ENCODE measurements at places on chromosomes 3 and 15.

- DNase-seq: no peak
These were observed 103.5 kb downstream of the CBLB start for GRCh38 chr3:105765308-105765639.

DNA sequence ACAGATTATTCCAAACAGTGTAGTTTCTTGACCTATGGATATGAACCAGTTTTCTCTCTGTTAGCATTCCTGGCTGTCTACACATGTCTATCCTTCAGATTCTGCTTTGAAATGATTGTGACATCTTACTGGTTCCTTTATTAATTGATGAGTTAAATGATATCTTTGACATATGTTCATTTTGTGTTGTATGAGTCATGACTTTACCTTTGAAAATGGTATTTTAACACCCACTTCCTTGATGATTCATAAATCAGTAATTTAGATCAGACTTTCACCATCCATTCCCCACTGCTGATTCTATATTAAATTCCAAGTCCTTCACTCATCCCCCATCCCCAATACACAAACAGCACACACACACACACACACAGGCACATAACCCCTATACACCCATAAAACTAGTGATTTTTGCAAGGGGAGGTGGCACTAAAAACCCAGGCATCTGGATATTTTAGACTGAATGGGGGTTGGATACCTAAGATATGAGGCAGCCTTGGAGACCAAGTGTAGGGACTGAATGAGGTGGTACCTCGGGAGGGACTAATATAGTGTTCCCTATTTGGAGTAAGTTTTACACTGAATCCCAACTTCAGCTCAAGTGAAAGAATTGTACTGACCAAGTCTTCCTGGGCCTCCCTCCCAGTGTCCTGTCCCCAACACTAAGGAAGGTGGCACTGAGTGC lies 9.7 kb downstream of the CCK start:
- DNase-seq: no peak

DNA sequence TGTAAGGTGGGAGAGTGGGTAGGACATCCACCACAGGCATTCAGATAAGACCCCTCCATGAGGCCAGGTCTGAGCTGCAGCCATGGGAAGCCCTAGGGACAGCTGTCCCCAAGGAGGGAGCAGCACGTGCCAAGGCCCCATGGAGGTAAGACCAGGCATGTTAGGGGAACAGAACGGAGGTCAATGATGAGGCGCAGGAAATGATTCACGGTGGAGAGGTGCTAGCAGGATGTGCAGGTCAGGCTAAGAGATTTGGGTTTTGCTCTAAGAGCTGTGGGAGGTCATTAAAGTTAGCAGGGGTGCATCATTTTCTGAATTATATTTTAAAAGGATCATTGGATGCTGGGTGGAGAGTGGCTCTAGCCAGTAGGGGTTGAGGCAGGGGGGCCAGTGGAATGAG lies 66.4 kb upstream of the SNRPA1 start:
- DNase-seq: no peak

GRCh38 chr3:51581524-51581923 lies 43.0 kb downstream of the RAD54L2 start:
- no peak for DNase-seq

DNA sequence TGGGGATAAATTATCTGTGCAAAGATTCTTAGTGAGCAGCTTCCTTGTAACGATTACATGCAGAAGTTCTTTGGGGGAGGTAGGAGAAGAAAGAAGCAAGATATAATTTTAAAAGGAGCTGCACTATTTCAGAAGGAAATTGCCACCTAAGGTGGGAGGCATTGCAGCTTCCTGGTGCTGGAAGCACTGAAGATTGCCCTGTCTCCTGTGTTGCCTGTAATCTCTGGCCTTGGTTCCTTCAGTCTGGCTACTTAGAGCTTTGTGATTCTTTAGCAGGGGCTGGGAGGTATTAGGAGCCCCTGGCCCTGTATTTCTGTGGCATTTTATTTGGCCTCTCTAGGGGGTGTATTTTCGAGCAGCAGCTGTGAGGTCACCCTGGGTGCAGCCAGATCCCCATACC lies 35.5 kb downstream of the CACNA2D3 start:
- DNase-seq: no peak

- no peak for DNase-seq
These were observed 17.5 kb downstream of the STAC start for GRCh38 chr3:36397841-36398240.

DNA sequence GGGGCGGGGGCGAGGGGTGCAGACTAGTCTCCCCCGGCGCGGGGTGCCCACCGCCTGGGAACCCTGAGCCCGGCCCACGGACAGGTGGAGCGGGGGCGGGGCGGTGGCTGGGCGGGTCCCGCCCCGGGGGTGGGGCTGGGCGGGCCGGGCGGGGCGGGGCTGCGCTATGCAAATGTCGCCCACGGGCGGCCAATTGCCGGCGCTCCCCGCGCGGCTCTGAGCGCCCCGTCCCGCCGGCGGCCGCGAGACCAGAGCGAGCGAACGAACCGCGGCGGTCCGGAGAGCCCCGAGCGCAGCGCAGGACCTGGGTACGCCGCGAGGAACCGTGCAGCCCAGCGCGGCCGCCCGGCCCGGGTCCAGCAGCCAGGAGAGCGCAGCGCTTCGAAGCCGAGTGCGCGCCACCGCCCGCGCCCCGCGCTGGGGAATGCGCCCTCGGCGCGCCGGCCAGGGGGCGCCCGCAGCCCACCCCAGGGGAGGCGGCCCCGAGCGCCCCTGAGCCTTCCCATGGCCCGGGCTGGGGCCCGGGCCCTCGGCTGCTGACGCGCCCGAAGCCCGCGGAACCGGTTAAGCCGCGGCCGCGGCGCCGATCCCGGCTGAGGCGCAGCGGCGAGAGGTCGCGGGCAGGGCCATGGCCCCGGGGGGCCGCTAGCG lies at the start of gene SEMA3F:
SEMA3F (plus strand) TSS at position 485 of the 651 bp plus-strand sequence. CDS start 4,299 bp downstream, outside the sequence.
- no peak for DNase-seq

DNA sequence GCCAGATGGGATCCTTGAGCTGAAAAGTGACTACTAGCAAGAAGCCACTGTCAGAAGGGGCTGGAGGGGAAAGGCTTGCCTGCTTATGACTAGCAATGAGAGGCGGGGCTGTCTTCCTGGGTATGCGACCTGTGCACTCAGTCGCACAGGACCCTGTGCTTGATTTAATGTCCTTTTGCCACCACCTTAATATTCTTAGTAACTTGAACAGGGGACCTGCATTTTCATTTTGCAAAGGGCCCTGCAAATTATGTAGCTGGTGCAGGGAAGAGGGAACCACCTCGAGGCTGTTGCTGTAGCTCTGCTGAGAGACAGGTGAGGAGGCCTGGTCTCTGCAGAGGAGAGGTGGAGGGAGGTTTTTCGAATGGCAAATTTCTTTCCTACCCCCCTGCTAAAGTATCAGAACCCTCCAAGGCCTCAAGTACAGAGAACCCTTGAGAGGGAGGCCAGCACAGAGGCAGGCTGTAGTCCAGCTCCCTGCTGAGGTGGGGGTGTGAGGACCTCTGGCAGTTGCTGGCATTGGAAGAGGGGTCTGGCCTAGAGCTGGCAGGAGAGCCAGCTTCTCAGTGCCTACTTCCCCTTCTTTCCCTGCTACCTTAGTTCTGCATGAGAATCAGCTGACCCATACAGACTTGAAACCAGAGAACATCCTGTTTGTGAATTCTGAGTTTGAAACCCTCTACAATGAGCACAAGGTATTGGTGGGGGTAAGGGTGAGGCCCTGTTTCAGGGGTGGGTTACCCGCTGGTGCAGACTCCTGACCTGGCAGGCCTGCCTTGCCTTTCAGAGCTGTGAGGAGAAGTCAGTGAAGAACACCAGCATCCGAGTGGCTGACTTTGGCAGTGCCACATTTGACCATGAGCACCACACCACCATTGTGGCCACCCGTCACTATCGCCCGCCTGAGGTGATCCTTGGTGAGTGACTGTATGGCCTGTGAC lies 11.4 kb downstream of the CLK3 start:
- no peak for DNase-seq

- DNase-seq: no peak
These were observed 1.4 kb upstream of the TMC3 start for GRCh38 chr15:81375461-81375860.

- DNase-seq: no peak
These were observed 504.4 kb downstream of the ROBO1 start for GRCh38 chr3:79263423-79263822.

GRCh38 chr3:150786791-150787190 lies 23.8 kb upstream of the SIAH2 start:
- DNase-seq: no peak

DNA sequence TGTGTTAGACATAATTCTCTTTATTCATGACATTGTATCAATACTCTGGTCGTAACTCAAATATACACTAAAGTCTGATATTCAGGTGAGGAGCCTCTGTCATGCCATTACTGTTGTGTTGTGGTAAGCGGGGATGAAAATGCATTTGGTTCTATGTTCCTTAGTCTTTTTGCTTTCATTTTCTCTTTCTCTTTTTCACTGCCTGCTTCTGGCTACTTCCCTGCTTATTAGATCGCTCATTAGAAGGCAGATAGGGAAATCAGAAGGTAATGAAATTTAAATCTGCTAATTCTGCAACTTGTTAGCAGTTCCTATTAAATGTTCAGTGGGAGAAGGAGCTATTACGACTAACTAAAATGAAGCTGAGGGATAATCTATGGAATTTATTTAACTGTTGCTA lies 345.0 kb downstream of the GRM7 start:
- no peak for DNase-seq

- DNase-seq: no peak
These were observed 135.7 kb upstream of the RAD18 start for GRCh38 chr3:9098716-9099675.

DNA sequence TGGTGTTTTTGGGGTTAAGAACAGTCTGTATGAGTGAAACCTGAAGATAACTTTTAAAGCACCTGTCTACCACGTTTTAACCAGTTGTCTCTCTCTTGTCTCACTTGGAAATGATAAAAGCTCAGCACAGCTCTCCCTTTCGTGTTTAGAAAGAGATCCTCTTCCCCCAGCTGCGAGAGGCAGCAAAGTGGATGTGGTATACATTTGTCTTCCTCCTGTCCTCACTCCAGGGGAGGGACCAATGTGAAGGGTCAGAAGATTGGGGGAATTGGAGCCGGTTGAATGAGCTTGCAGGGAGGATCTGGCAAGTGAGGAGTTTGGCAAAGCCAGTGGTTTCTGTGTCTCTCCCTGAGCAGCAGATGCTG lies 14.6 kb downstream of the SMAD6 start:
- no peak for DNase-seq

GRCh38 chr3:24355806-24356205 lies 138.8 kb downstream of the THRB start:
- DNase-seq: no peak

DNA sequence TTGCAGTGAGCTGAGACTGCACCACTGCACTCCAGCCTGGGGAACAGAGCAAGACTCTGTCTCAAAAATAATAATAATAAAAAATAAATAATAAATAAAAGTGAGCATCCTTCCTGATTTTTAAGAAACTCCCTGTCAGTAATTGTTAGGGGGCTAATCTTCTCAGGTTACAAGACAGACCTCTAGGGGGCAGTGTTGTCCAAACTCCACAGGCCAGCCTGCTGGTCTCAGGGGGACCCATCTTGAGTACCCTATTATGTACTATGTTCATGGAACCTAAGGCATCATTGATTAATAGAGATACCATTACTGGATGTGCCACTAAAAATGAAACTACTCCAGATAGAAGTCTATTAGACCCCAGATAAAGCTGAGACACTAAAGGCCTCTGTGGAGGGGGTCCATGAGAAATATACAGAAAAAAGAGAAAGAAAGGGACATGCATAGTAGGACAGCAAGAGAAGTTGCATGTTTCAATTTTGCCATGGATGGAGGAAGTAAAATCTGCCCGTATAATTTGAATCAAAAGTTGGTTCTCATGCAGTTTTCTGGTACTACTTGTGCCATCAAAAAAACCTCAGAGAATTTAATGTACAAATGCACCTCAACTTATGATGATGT lies 85.5 kb upstream of the CDV3 start:
- no peak for DNase-seq

- DNase-seq: peak; percentile 65
These were observed 483 bp downstream of the MEX3B start for GRCh38 chr15:82045179-82045891.

DNA sequence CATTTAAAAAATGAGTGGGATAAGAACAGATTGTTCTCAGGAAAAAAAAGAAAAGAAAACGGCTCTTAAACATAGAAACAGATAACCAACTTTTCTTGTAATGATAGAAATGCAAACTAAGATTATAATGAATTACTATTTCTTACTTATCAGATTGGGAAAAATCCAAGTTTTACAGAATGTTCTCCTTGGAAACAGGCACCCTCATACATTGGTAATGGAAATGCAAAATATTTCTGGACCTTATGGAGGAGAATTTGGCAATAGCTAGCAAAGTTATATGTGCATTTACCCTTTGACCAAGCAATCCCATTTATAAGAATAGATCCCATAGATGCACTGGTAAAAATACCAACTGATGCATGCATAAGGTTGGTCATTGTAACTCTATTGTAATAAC lies 3.7 kb upstream of the ANKDD1A start:
- no peak for DNase-seq

DNA sequence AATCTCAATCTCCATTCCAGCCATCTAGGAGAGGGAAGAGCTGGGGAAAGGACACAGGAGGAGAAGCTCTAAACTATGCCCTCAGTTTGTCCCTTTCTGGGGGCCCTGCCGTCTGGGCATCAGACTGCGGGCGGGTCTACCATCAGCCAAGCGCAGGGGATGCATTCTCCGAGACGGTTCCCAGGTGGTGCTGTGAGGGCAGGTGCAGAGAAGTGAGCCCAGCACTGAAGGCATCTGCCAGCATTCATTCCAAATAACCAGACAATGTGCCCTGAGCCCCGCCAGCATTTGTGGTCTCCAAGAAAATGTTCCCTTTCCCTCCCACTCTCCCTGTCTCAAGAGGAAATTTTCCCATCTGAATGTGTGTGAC lies 265.7 kb downstream of the XXYLT1 start:
- no peak for DNase-seq

DNA sequence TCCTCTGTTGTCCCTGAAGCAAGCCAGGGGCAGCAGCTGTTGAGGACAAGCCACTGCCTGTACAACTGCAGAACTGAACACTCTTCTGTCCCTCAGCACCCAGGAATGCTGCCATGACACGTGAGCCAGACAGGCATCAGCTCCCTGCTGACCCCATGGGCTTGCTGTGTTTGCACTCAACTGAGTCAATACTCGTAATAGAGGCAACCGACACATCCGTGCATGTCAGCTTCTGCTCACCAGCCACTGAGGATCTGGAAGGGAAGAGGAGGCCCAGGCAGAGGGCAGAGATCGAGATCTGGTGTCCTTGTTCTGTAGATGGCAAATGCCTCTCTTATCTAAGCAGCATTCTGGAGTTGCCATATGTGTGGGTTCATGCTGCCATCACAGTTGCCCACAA lies 54.3 kb upstream of the SEC61A1 start:
- DNase-seq: no peak

GRCh38 chr3:178513546-178514380 lies 22.5 kb upstream of the KCNMB2 start:
- DNase-seq: no peak

GRCh38 chr15:80121546-80121945 lies 31.3 kb upstream of the FAH start:
- no peak for DNase-seq

- no peak for DNase-seq
These were observed 93.2 kb downstream of the TMEM212 start for GRCh38 chr3:171936191-171936841.

GRCh38 chr3:194964809-194965208 lies 279.1 kb downstream of the FAM43A start:
- no peak for DNase-seq
